RWPE1 (cell line): ENCODE measurements at places on chromosomes 12 and 14.
A peak's percentile ranks its signal among the peaks of the same experiment; 100 is the strongest.

DNA sequence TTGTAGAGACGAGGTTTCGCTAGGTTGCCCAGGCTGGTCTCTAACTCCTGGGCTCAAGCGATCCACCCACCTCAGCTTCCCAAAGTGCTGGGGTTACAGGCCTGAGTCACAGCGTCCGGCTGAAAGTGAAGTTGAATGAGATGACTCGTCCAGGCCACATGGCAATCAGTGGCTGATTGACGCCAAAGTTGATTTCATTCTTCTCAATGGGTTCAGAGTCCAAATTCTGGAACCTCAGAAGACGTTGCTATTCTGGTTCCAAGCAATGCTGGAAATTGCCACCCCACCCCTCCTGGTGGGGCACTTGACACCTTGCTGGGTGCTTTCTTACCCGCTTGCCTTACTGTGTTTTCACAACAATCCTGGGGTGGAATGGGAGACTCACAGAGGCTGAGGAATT, 14.9 kb downstream of the ABCB9 start:
- peak; percentile 57 for DNase-seq

DNA sequence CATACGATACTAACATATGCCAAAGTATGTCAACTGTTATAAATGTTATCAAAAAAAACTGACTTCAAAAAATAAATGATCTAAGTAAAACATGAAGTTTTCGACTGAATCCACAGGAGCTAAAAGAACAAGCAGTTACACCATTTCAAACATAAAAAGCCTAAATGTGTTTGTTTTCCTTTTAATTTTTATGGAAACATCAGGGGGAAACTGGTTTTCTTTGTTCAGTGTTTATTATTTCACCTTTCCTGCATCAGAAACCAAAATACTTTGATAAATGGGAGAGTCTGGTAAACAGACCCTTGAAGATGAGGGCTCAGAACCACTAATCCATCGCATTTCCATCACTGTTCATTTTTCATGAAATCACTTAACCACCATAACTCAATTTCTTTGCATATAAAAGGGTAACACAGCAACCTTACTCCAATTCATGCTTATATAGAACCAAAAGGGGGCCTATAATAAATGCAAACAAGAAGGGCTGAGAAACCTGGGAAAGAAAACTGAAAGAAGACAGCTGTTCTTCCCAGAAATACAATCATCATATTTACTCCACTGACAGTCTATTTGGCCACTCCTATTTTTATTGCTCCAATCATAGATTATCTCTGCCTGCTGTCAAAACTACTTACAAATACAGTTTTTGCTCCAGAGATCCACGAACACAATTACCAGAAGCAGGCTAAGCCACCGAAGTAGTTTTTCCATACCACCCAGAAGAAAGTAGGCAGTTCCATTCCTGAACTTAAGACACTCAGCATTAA, 17.0 kb downstream of the FGD6 start:
- DNase-seq, result peak; percentile 20

- no peak for DNase-seq
Measured at GRCh38 chr14:22097586-22098292, 424.1 kb upstream of the OR4E1 start.

DNA sequence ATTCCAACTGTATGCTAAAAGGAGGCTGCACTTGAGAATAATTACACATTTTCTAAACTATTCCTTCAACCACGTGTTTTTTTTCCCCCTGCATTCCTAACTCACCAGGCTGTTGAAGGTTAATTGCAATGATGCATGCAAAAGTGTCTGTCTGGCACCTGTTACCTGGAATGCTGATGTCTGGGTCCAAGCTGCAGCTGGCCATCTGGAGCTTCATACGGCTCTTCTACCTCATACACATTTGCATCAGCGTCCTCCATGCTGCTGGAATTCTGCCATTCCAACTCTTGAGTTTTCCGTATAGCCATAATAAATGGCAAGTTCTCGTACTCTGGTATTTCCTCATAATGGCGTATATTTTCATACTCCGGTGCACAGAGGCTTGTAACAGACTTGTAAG, 8.6 kb downstream of the FGD6 start:
- no peak for DNase-seq

GRCh38 chr14:69909826-69910550, 30.8 kb downstream of the SMOC1 start:
- no peak for DNase-seq
